ENCODE measurements at places on chromosomes 3 and 15. TPM values are rescaled to one million over a fixed set of nuclear protein-coding genes. Genes with fewer than 3 reads are reported as not detected.
A peak's percentile ranks its signal among the peaks of the same experiment; 100 is the strongest.

DNA sequence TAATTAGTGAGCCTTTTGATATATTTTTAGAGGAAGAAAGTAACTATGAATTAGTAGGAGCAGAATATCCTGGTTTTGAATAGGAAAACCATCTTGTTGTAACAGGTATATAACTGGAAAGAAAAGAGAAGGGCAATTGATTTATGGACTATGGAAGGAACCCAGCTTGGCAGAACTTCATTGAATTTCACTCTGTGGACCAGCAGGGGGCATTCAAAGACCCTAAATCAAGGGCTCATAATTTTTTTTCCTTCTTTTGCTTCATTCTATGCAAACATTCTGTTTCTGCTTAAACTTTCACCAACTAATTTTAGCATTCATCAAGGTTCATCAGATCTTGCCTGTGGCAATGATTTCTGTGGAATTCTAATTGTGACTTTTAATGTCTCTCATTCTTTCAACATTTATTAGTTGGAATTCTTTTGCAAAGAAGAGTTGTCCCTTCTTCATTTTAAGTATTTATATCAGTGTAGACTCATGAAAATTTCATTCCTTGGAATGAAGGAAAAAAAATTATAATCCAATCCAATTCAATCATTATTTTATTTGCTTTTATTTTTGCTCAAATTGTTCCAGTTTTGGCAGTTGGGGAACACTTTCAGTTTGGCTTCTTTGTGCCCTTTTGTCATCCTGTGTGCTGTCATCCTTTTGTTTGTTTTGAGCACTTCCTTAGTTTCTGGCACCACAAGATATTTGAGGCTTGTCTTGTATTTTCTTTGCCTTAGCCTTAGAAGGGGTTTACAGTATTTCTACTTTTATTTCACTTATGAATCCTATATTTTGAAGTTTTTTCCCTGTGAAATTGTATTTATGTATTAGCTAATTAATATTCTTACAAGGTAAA is 30.4 kb downstream of the NXPE3 start:
- peaks cover 9% of the 10 kb centered on the region for H3K4me1 ChIP-seq
- no peaks in the 10 kb centered on the region for H3K27me3 ChIP-seq
- no peaks in the 10 kb centered on the region for H3K36me3 ChIP-seq
- DNase-seq: peak; percentile 14

GRCh38 chr3:178236555-178237277 is 299.5 kb upstream of the KCNMB2 start:
- H3K27me3 ChIP-seq: no peaks in the 10 kb centered on the region
- H3K4me3 ChIP-seq: no peak overlapping the region
- H3K36me3 ChIP-seq: peaks cover 9% of the 10 kb centered on the region
- DNase-seq: no peak
- no peak overlapping the region for H3K27ac ChIP-seq

DNA sequence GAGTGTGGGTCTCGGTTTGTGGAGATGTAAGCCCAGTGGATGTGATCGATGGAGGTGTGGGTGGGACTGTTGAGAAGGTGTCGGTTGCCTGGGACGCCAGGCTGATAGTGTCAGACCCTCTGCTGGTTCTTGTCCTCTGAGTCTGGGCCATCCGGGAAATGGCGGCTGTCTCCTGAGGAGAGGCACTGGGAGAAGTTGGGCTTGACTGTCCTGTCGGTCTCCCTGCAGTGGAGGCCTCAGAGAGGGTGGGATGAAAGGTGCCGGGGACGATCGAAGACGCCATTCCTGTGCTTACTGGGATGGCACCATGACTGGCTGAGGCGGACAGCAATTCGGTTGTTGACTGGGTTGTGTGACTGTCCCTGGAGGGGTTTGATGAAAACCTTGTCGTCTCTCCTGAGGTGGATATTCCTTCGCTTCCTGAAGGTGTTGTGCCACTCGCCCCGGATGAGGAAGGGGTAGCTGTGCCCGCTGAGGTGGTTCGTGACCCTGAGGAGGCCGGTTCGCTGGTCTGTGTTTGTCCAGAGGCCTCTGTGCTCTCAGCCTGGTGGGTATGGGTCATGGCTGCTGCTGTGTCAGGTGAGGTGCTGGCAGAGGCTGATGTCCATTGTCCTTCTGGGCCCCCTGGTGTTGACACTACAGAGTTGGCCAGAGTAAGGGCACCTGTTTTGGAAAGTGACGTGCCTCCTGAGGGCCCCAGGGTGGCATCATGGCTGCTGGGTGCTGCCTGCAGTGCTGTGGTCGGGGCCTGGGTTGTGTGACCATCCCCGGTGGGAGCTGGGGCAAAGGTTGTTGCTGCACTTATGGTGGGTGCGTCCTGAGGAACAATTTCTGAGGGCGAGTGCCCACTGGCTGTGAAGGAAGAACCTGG is 22.8 kb downstream of the MUC4 start:
- peaks cover 3% of the 10 kb centered on the region for H3K36me3 ChIP-seq
- H3K4me1 ChIP-seq: no peaks in the 10 kb centered on the region
- H3K4me3 ChIP-seq: no peak overlapping the region

DNA sequence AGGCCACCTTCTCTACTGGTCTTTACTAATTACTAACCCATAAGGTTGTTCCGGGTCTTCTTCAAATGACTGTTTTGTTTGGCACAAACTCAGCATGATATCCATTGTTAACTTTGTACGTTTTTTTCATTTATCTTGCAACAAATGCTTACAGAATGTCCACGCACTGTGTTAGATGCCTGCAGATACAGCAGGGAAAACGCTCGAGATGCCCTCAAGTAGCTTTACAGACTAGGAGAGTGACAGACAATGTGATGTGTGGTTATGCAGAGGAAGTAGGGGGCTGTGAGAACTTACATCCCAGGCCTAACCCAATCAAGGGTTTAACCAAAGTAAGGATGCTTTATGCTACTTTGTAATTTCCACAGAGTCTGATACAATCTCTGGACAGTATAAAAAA is 949 bp upstream of the RFC4 start:
- no peaks in the 10 kb centered on the region for H3K27me3 ChIP-seq
- H3K36me3 ChIP-seq: peaks cover 6% of the 10 kb centered on the region
- peak overlapping the region; percentile 98 for H3K4me3 ChIP-seq

DNA sequence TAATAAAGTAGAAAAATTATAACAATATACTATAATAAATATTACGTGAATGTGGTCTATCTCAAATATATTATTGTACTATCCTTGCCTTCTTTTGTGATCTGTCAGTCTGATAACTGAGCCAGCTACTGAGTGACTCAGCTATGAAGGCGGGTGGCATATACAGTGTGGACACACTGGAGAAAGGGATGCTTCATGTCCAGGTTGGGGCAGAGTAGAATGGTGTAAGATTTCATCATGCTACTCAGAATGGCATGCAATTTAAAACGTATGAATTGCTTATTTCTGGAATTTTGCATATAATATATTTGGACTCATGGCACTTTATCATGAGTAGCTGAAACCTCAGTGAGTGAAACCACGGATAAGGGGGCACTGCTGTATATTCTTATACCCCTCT is 172.9 kb upstream of the TBC1D5 start:
- H3K27ac ChIP-seq: no peak overlapping the region
- H3K4me3 ChIP-seq: no peak overlapping the region
- no peak for DNase-seq
- H3K36me3 ChIP-seq: no peaks in the 10 kb centered on the region
- no peaks in the 10 kb centered on the region for H3K27me3 ChIP-seq
- peaks cover 11% of the 10 kb centered on the region for H3K4me1 ChIP-seq

DNA sequence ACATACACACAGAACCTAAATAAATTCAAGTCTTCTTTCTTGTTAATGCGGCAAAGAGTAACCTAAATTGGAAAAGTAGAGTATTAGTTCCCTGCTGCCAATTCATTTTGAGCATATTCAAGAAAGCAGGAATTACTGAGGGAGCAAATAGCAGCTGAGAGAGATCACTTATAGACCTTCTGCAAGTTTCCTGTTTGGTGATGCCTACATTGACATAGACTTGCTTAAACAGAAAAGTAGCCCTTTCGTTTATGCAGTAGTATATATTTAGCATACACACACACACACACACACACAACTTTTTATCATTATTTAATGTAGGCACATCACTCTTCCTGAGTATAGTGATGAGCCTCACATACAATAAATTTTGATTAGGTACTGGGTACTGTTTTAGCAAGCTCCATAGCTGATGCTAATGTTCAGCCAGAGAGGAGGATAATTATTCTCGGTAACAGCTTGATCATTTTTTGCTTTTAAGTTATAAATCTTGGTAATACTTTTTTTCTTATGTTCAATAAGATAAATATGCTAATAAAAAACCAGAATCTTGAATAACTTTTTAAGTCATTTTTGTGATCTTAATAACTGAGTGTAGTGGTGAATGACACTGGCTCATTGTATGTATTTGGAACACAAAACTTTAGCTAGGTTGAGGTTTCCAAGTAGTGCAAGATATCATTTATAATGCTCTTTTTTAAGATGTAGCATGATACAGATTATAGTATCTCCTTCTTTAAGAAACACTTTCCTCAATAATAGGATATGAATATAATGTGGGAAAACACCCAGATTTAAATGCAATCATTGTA is 174.7 kb downstream of the MBNL1 start:
- DNase-seq: no peak
- H3K36me3 ChIP-seq: peaks cover 6% of the 10 kb centered on the region
- H3K27me3 ChIP-seq: no peaks in the 10 kb centered on the region
- H3K4me1 ChIP-seq: peaks cover 20% of the 10 kb centered on the region

Gene KBTBD8
- 9.9 TPM for total RNA-seq

Data from neural crest cell (in vitro differentiated cells).